ENCODE measurements at places on chromosomes 2 and 18.

GRCh38 chr18:35983818-35984217 is 11.3 kb downstream of the RMP24 start:
- no peak for DNase-seq

DNA sequence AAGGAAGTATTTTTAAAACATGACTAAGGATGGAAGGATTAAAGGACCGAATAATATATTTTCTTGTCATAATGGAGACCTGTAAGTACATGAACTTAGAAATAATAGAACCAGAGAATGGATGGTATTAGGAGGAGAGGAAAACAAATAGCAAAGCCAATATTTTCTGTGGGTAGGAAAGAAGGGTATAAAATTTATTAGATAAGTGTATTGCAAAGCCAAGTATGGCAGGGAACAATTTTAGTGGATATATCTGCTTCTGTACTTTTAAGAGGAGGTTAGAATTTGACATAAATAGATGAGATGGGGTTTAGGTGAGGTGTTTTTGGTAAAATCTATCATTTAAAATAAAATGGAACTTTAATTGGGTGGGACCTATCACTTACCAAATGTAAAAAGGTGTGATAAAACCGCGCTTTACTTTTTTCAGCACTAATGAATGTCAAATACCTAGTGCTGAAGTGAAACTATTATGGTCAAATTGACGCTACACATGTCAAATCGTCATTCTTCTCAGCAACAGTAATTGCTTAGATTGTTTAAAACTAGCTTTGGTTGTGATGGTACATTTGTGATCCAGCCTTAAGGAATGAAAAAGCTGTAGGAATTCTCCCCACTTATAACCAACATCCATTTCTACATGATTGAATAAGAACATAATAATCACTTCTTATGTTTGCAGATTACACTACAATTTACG is 78.1 kb upstream of the ZEB2 start:
- DNase-seq = no peak

GRCh38 chr2:85355073-85355410 is 473 bp downstream of the ELMOD3 start:
- no peak for DNase-seq

DNA sequence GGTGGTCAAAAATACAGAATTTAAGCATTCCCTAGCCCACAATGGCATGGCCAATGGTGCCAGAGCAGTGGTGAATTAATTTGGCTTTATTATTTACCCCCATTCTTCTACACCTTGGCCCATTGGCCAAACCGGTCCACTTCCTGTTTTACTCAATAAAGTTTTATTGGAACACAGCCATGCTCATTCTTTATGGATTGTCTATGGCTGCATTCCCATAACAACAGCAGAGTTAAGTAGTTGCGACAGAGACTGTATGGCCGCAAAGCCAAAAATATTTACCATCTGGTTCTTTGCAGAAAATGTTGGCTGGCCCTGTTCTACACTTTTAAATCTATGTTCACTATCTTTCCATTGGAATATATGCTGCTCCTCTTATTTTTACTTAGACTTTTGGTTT is 130.3 kb upstream of the CCDC68 start:
- DNase-seq = no peak

DNA sequence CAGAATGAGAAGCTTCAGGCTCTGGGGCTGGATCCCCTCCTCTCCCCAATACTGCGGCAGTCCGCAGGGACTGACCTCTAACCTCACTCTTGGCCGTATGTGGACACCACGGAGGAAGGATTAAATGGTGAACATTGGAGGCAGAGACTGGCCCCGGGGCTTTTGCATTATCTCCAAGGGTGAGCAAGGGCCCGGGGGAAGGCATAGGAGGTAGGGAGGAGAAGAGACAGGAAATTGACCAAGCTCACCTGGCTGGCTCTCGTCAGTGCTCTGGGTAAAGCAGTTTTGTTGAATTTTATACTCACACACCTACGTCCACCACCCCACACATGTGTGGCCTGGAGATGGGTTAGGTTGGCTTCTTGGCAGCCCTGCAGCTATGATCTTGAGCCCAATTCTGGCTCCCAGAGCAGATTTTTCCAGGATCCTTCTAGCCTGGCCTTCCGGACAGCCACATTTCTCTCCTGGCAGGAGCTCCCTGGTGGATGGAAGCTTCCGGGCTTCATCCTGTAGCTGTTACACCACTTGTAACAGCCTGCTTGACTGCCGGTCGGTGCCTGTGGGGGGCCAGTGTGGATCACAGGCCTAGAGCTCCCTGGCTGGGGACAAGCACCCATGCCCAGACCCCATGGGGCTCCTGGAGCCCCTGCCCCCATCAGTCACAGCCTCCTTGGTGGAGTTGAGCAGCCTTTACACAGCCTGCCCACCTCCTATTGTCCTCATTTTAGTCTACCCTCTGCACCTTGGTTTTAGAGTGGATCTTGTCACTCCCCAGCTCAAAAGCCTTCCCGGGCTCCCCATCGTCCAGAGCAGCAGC is 7.6 kb downstream of the ITM2C start:
- no peak for DNase-seq

DNA sequence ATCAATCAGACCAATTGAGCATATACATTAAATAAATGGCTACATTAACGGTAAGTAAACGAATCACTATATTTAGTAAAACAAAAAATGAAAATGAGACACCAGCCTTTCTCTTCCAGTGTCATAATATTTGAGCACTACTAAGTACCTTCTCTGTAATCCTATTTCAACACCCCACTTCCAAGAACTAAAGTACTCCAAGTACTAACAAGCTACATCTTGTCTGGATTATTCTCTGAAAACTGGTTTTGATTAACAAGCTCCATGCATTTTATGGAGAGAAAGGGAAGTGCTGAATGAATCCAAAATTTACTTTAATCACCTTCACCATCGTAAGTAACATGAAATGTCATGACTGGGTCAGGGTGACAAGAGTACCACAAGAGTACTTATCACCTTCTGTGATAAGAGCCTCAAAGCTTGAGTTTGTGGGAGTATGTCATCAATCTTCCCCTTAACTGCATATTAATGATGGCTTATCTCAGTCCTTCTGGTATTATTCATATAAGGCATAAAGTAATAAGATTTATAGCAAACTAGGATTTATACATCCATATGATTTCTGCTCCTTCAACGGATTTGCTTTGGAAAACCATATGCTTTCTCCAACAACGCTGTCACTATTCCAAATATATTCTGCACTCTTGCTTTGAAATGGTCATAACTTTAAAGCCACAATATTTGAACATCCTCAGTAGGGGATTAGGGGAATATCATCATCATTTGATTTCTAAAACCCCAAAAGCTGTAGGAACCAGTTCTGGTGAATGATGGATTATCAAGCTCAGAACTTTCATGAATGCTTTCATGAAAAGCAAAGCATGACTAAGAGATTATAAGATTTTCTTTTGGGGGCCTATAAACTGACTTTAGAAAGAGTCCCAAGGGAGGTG is 127.0 kb downstream of the ANTXR1 start:
- DNase-seq = no peak

- no peak for DNase-seq
Measured at GRCh38 chr2:50902365-50902764, 129.6 kb downstream of the NRXN1 start.

Data from activated effector memory CD4-positive, alpha-beta T cell treated with Interleukin-2 at 50 U/mL for 16 hours (primary cell).